ENCODE measurements at places on chromosomes 4 and X.

GRCh38 chrX:110123331-110123782 lies 120.4 kb downstream of the TMEM164 start:
- DNase-seq: no peak

DNA sequence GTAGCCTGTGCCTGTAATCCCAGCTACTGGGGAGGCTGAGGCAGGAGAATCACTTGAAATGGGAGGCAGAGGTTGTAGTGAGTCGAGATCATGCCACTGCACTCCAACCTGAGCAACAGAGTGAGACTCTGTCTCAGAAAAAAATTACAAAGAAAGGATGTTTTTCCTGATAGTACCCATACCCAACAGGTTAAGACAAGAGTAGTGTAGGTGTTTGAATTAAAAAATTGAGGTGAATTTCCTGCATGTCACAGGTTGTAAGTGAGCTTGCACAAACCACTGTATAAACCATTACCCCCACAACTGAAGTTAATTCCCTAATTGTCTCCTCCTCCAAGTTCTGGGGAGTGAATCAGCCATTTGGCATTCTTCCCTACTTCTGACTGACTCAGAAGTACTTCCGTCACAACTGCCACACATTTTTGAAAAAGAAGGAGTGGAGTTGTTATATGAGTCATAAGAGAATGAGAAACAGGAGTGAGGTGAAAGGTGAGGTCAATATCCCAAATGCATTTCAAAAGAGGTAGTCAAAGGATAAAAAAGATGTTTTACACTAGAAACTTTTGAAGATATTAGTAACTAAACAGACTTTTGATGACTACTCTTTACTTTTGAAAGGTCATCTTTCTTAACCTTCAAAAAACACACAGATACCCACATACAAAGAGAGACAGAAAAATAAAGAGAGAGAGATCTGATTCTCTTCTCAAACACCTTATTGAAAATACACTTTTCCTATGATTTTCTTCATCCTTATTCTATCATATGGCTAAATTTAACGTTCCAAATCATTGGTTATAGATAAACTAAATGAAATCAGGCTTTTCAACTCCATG lies 134.5 kb downstream of the BTC start:
- DNase-seq: no peak

GRCh38 chrX:13387666-13388494 lies 68.0 kb upstream of the ATXN3L start:
- no peak for DNase-seq

GRCh38 chr4:20451986-20452385 lies 200.3 kb downstream of the SLIT2 start:
- no peak for DNase-seq
